NCI-H2029 treated with DMSO at 0.1 percent for 48 hours (cell line): ENCODE measurements at places on chromosomes 12 and 14.

DNA sequence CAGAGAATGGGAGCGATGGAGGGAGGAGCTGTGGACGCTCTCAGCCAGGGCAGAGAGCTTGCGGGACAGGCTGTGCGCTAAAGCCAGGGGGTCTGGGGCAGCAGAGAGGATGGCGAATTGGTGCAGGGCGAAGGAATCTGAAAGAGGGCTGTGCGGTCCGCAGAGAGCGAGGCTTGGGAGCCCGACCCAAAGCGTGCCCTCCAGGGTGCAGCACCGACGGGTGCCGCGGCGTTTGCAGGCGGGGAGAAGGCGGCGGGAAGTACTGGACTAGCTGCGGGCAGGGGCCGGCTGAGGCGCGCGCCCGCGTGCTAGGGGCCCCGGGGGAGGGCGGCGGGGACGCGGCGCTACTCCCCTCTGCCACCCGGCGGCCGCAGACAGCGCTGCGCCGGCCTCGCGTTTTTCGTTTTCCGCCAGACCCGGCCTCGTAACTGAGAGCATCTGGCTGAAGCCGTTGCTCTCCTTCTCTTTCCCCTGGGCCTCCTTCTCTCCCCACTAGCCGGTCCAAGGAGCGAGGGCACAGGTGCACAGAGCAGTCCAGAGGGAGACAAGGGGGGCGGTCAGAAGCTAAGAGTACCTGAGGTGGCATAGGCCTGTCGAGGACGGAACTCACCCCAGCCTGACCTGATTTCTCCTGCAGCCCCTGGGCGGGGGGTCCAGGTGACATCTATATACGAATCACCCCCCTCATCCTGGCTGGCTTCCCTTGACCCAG is 24.9 kb downstream of the SLC6A12 start:
- DNase-seq: no peak

DNA sequence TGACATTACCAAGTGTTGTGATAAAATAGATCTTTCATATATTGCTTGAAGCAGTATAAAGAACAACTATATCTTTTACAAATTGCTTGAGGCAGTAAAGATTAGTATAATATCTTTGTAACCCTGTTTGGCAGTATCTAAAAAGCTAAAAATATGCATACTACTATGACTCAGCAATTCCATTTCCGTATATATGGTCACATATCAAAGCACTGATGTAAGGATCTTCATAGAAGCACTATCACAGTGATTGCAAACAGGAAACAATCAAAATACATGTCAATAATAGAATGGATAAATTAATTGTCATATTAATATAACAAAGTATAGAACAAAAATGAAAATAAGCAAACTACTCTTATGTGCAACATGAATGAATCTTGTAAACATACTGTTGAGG is 158.4 kb upstream of the IGF1 start:
- DNase-seq: no peak

GRCh38 chr12:102682366-102683289 is 202.3 kb upstream of the IGF1 start:
- no peak for DNase-seq

GRCh38 chr12:121916719-121917118 is 1.7 kb upstream of the CFAP251 start:
- no peak for DNase-seq

GRCh38 chr12:24084800-24085199 is 135.3 kb upstream of the SOX5 start:
- no peak for DNase-seq
